GOT3 (cell line): ENCODE measurements at places on chromosomes 5 and 9.

DNA sequence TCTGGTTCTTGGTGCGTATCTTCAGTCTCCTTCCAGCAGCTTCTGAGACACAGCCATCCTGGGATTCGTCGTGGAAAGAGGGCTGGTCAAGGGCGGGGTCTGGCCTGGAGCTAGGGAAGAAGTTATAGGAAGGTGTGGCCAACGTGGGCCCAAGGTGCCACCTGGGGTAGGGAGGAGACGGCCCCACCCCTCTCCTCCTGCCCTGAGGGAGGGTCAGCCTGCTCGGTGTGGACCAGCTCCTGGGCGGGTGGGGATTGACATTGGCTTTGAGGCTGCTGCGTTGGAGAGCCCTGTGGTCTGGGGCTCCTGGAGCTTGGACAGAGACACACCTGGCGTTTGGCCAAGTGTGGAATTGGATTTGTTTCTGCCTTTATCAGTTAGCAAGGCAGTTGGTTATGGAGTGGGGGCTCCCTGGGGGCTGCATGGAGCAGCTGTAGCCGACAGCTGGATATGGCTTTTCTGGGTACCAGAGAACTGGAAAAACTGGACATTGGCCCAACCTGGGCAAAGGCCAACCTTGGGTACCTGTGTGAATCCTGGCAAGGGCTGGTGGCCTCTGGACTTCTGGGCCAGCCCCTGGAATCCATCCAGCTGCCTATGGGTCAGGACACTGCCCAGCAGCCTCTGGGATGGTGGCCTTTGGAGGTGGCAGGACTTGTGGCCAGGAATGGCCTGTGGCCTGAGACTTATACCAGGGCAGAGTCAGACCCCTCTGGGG lies 75.7 kb upstream of the PPP1R26 start:
- DNase-seq, result no peak

DNA sequence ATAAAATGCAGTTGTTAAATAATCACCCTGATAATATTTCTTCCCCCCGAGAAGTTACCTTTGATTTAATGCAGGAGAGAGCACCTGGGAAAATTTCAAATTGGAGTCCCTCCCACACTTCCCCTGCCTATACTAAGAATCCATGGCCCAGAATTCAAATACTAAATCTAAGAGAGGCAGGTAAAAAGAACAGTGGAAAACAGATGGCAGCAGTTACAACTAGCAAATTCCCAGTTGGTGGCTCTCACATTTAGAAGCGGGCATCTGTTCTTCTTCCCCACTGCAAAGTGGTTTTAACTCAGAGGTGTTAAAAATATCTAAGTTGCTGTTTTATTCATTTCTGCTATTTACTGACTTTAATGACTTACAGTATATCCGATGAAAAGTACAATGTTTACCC lies 210.4 kb upstream of the ELAVL2 start:
- no peak for DNase-seq

DNA sequence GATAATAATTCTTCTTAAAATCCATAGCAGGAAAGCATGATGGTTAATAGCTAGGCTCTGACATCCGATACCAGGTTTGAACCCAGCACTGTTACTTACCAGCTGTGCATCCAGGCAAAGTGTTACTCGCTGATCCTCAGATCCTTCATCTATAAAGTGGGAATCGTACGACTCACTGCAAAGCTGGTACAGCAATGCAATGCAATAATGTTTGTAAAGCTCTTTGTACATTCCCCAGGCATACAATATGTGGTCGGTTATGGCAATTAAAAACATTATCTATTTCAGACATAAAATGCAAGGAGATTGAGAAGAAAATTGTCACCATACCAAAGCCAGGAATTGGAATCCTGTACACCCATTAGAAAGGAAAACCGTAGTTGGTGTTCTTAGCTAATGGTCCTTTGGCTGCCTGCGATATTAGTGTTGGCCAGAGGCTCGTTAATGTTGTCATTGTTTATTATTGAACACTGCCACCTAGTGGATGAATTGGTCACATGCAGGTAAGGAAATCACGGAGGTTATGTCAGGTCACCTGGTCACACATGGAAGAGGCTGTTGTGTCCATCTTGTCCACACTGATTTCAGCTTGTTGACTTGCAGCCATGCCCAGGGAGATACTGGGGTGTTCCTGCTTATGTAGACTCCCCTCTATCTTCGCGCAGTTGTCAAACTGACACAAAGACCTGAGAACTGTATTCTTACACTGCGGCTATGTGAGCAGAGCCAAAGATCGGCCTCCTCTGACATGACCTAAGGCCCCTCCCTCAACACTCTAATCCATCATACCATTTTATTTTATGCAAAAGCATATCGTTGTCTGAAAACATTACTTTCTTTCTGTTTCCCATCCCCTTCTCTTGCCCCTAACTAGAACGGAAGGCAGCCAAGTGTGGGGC lies 87.5 kb upstream of the PPP2R2B start:
- DNase-seq, result peak; percentile 15

DNA sequence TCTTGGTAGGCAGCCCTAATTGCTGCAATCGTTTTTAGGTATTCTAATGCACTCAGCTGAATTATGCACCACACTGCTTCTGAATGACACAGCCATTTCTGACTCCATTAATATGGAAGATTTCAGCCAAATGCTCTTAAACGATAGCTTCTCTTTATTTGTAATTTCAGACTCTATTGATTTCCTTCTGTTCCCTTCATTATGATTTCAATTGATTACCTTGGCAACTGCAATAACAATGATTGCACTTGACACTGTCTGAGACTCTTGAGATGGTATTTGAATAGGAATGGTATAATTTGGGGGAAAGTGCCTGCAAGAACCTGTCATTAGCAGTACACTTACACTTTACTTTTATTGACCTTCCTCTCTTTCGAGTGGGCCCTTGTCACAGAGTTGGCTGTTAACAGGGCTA lies 296.1 kb upstream of the DMAC1 start:
- DNase-seq, result no peak

- DNase-seq, result no peak
These were observed 3.4 kb upstream of the F12 start for GRCh38 chr5:177412603-177413233.

GRCh38 chr5:41094871-41095270 lies 23.7 kb upstream of the MROH2B start:
- DNase-seq, result no peak

DNA sequence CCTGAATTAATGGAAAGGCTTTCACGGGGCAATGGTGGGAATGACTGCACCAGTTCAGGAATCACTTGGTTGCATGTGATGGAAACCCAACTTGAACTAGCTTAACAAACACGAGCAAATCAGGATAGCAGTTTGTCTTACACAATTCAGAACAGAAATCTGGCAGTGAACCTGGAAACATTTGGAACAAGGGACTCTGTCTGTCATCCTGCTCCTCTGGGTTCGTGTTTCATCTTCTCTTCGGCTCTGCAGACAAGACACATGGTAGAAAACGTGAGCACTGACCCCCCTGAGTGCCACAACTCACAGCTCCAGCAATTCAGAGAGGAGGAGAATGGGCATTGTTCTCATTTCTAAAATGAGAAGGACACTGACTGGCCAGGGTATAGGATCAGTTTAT lies 218.1 kb upstream of the NREP start:
- no peak for DNase-seq

DNA sequence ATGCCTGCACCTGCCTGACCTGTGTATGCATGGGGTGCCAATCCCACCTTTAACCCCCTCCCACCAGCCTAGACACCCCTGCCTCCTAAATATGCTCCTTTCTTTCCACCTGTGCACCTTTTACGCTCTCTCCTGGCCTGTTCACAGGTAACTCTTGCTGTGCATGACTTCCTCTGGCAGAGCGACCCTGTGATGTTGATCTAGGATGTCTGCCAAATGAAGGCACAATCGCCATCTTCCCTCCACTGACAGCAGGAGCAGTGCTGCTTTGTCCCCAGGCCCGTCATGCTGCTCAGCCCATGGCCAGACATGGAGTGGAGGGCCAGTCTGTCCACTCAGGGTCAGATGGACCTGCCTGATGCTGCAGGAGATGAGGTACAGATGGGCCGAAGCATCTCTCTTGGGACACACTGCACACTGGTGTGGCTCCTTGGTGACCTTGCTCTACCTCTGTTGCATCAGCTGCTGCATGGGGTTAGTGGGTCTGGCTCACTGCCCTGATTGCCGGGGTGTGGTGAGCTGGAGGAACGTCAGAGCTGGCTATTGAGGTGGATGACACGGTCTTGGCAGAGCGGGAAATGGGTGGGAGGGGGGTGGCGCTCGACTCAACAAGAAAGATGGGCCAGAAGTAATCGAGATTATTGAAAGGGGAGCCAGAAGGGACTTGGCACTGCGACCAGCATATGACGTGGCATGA lies 101.7 kb upstream of the PITX1 start:
- DNase-seq, result no peak

DNA sequence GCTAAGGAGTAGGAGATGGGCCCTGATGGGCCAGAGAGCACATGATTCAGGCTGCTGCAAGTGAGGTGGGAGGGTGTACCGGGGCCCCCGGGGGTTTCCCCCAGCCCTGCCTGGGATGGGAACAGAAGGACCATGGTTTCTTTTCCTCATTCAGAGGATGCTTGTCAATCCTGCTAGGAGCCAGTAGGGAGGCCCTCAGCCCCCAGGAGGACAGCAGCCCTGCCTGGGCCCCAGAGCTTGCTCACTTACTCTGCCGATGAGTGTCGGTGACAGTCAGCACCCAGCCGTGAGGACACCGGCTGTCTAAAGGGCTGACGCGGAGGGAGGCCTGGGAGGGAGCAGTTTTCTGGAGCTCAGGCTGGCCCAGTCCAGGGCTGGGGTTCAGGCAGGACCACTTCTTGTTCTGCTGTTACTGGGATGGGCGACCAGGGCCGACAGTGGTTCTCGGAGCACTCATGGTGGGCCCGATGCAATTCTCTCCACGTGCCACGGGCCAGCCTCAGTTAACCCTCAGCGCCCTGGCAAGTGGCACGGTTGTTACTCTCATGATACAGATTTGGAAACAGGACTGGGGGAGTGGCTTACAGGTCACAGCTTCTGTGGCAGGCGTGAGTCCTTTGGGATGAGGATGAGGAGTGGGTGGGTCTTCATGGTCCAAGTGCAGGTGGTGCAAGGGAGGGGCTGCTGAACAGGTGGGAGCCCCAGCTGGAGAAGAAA lies 1.8 kb downstream of the ARRDC1 start:
- DNase-seq, result no peak

- no peak for DNase-seq
These were observed 552.2 kb upstream of the ZNF462 start for GRCh38 chr9:106310782-106311181.

- no peak for DNase-seq
These were observed 182.4 kb downstream of the NFIB start for GRCh38 chr9:14131356-14132088.

GRCh38 chr5:38414348-38414747 lies 142.1 kb downstream of the LIFR start:
- DNase-seq, result no peak

- DNase-seq, result no peak
These were observed 11.3 kb downstream of the CARD19 start for GRCh38 chr9:93107151-93107824.

DNA sequence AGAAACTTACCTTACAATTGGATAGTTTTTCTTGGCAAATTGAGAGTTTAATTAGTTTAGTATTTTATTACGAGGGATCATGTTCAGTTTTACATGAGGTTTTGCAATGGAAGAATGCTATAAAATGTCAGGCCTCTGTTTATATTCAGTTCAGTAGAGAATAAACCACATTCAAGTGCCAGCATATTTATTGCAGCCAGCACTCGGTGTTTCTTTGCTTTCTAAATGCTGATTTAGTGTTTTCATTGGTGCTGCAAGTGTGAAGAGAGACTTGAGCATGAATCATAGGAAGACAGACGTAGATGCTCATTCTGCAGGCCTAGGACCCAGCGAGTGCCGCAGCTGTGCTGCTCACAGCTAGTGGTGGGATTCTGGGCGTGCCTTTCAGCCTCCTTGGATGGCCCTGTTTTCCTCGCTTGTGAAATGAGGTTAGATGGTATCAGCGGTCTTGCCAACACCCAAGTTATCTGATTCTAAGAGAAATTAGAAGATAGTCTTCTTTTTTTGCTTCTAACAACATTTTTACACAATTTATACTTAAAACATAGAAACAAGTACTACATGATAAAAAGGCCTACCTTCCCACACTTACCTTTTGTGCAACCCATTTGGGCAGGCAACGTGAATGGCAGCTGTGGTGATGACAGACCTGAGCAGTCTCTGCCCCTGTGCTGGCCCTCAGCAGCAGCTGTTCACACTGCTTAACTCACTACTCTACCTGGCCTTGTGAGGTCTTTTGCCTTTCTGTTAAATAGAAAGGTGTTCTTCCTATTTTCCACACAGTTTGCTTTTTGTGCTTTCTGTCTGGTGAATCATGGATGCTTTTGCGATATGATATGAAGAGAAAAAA lies 26.8 kb upstream of the TNFAIP8 start:
- no peak for DNase-seq

DNA sequence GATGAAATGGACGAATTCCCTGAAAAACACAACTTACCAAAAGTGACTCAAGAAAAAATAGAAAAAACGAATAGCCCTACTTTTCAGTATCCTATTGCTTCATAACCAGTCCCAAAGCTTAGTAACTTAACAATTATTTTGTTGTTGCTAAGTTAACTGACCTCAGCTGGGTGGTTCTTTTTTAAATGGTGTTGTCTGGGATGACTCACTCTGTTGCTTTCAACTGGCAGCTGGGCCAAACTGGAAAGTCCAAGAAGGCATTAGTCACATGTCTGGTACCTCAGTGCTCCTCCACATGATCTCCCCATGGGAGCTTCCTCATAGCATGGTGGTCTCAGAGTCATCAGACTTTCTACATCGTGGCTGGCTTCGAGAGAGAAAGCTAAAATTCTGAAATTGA lies 47.8 kb upstream of the ADAMTS2 start:
- DNase-seq, result peak; percentile 25
